Dermis blood vessel endothelial cell (primary cell): ENCODE measurements at places on chromosomes 1 and 21. TPM values are rescaled to one million over a fixed set of nuclear protein-coding genes. Genes with fewer than 3 reads are reported as not detected.
A peak's percentile ranks its signal among the peaks of the same experiment; 100 is the strongest.

The PPIAL4G gene
- total RNA-seq: not detected in 2 replicates

DNA sequence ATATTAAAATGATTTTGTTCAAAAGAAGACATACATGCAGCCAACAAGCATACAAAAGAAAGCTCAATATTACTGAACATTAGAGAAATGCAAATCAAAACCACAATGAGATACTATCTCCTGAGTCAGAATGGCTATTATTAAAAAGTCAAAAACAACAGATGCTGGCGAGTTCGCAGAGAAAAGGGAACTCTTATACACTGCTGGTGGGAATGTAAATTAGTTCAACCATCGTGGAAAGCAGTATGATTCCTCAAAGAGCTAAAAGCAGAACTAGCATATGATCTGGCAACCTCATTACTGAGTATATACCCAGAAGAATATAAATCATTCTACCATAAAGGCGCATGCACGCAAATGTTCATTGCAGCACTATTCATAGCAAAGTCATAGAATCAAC is 126.0 kb upstream of the HMCN1 start:
- DNase-seq: no peak

- no peak for DNase-seq
Measured at GRCh38 chr1:202002507-202002906, 7.9 kb upstream of the ELF3 start.

DNA sequence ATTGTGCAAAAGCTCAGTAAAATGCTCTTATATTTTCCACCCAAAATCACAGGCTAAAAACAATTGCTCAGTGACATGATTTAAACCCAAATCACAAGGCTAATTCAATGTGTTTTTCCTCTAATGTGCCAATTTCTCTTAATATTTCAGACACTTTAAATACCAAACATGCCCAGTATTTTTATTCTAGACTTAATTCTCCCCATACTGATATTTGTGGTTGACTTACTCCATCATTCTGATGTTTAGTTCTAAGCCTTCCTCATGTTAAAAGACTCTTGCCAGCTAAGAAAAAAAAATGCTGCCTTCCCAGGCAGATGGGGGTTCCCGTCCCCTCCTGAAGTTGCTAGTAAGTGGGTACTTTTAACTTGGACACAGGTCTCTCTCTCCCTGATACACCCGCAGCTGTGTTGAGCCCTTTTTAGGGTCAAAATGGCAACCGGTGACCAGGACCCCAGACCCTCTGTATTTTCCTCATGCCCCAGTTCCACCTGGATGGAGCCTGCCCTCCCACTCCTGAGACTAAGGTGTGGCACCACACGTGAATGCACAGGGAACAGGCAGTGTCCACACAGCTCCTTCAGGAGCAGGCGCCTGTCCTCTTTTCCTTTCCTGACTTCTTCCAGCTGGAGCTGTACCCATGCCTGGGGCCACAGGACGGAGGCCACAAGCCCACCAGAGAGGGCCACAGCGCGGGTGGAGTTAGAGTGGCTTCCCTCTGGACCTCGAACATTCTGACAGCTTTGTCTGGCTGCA is 118.9 kb downstream of the RIPK4 start:
- no peak for DNase-seq

The NUDT4B gene
- total RNA-seq: 26.9 and 28.2 TPM in 2 replicates

DNA sequence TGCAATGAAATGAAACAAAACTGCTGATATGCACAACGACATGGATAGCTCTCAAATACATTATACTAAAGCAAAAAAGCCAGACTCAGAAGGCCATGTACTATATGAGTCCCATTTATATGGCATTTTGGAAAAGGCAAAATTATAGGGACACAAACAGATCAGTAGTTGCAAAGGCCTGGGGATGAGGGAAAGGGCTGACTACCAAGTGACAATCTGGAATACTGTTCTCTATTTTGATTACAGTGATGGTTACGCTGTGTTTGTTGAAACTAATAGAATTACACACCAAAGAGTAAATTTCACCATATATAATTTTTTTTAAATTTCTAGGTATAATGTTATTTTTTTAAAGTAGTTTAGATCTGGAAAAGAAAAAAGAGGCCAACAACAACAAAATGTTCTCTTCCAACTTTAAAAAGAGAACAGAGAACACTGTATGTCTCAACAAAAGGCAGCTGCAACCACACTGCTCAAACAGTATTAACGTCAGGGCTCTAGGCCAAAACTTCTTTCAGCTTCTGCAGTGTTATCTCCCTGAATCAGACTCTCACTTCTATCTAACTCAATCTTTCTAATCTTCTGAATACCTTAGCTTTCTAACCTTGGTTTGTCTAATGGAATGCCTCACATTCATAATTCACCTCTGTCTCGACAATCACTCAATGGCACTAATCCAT is 75.8 kb downstream of the FOXJ3 start:
- peak; percentile 20 for DNase-seq

DNA sequence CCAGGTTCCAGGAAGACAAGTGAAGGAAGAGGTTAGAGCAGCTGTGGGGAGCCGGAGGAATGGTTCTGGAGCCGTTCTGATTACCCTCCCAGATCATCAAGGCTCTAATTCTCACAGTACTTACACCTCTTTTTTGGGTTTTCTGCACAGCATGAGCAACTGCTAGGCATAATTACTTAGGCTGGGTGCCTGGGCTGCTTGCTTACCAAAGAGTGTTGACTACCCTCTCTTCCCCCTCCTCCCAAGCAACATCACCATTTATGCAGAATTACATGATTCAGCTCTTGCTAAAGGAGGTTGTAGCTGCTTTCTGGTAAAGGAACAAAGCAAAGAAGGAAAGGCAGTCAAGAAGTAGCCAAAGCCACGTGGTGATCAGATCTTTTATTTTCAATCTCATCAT is 397.2 kb downstream of the KCNH1 start:
- no peak for DNase-seq

DNA sequence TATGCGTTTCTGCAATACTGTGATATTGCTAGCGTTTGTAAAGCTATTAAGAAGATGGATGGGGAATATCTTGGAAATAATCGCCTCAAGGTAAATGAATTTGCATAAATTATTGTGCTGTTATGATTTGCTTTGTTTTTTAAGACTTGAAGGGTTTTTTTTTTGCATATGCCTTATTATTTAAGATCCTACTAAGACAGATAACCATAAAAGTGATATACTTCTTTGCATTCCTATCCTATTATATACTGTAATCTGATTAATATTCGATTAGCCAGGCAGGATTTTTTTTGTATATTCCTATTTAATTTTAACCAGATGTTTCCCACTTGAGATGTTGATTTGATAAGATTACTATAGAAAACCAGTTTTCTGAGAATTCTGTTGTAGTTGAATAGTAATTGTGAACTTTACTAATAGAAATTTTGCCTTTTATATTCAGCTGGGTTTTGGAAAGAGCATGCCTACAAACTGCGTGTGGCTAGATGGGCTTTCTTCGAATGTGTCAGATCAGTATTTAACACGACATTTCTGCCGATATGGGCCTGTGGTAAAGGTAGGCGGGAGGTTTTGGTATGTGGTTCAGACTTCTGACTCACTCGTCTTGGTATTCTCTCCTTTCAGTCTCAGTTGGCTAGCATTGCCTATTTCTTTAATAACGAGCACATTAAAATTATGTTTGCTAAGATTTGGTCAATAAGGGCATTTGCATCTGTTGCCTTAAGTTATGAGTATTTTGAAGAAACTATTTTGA is 56.8 kb downstream of the ZBTB17 start:
- DNase-seq: no peak

DNA sequence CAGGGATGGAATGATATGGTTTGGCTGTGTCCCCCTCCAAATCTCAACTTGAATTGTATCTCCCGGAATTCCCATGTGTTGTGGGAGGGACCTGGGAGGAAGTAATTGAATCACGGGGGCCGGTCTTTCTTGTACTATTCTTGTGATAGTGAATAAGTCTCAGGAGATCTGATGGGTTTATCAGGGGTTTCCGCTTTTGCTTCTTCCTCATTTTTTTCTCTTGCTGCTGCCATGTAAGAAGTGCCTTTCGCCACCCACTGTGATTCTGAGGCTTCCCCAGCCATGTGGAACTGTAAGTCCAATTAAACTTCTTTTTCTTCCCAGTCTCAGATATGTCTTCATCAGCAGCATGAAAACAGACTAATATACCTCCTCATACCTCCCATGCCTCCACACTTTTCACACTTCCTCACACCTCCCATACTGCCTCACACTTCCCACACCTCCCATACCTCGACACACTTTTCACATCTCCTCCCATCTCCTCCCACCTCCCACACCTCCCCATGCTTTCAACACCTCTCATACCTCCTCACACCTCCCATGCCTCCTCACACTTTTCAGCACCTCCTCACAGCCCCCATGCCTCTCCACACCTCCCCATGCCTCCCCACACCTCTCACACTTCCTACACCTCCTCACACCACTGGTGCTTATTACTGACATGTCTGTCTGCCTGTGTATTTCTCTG is 21.3 kb downstream of the GPR137B start:
- no peak for DNase-seq

GRCh38 chr21:18449605-18450550 is 46.3 kb upstream of the TMPRSS15 start:
- no peak for DNase-seq

- DNase-seq: no peak
Measured at GRCh38 chr1:116453906-116454305, 80.9 kb downstream of the ATP1A1 start.

The SYCP1 gene
- total RNA-seq: not detected in 2 replicates

The ADAMTS1 gene
- 12.6 and 19.3 TPM in 2 replicates for total RNA-seq

The ADGRL4 gene
- total RNA-seq: 157 and 322 TPM in 2 replicates

DNA sequence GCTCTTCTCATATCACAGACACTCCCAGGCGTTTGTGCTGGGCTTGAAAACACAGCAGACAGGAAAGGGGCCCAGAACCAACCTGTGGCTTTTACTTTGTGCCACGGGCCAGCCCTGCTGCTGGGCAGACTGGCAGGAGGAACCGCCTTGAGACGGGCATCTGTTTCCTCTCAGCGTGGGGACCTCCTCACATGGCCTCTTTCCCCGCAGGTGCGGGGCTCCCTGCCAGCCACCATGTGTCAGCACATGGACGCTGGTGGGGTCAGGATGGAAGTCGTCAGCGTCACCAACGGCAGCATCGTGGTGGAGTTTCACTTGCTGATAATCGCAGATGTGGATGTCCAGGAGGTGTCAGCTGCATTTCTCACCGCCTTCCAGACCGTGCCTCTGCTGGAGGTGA is 47.8 kb downstream of the UMODL1 start:
- DNase-seq: peak; percentile 41

DNA sequence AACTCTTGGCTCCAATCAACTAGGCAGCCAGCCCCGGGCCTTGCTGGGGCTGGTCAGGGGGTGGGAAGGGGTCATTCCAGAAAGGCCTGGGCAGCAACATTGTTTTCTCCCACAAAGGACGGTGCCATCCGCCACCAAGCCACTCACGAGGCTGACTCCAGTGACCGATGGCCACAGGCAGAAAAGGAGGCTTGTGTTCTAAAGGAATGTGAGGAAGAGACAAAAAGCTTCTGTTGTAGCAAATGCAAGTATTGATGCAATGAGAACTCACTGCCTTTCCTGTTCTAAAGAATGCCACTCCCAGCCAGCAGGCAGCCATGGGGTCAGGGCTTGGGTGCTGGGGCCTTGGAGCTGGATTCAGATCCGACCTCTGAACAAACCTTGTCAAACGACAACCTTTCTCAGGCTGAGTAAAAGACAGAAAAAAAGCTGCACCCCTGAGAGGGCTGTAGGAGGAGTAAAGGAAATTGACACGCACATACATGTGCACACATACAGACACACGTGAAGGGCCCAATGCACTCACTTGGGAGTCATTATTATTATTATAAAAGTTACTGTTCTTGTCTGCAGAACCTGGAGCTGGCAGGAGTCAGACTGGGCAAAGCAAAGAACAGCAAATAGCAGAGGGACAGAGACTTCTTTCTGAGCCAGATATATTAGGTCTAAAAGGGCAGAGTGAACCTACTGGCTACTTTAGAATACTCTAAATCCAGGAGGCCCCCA is 13.9 kb upstream of the PRMT2 start:
- no peak for DNase-seq

DNA sequence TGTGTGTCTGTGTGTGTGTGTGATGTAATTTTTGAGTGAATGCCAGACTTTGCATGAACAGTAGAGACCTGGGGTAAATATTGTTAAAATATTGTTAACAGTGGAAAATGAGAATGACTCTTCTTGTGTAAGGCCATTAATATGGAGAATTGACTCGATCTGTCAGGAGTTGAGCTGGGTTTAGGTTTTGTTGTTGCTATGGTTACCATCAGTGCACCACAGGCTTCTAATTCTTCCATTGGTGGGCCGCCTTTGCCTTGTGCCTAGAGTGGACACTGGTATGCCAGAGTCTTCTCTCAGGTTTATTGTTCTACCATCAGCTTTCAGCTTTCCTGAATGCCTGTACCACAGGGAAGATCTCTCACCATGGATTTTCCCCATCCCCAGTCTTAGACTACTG is 10.0 kb upstream of the NHLH2 start:
- no peak for DNase-seq

DNA sequence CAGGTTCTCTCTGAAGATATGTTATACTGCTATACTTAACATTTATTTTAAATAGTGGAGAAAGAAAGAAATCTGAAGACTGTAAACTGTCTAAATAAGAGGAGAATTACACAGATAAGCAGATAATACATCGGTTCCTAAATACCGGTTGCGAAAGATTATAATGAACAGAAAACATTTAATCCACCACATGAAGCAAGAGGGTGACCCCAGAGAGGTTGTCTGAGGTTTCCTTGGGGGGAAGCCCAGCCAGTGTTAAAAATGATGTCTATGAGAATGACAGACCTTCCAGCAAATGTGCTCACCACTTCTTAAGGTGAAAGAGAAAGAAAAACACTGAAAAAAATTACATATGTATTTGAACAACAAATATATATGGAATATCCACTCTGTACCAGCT is 356.4 kb upstream of the KAZN start:
- no peak for DNase-seq

DNA sequence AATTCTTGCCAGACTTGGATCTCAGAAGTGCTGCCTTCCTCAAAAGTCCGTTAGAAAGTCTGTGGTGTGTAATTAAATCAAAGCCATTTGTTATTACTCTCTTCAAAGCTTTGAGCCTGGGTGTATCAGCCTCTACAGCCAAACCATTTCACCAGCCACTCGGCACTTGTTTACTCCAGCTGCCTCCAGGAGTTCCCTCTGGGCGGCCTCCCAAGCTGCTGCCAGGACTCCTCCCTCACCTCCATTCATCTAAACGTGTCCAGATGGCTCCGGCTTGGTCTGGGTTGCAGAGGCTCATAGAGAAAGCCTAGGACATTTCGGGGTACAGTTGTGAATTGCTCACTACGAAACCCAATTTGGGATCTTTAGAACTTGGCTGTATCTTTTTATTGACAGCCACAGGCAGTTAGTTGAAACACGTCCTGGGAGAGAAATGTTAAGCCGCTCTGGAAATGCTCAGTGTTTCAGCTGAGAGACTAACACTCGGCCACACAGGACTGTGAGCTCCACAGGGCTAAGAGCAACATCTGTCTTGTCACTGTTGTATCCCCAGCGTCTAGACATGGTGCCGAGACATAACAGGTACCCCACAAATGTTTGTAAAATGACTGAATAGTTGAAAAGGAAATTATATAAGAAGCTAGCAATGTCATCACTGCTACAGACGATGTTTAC is 116.9 kb upstream of the NGF start:
- DNase-seq: no peak

The CFHR2 gene
- not detected in 2 replicates for total RNA-seq

GRCh38 chr1:55285834-55286233 is 70.7 kb upstream of the USP24 start:
- peak; percentile 47 for DNase-seq

GRCh38 chr1:206651958-206652890 is 16.9 kb downstream of the DYRK3 start:
- DNase-seq: no peak

GRCh38 chr21:29719521-29719920 is 220.3 kb downstream of the GRIK1 start:
- DNase-seq: no peak
